ENCODE measurements at places on chromosomes 7 and 10. TPM values are rescaled to one million over a fixed set of nuclear protein-coding genes. Genes with fewer than 3 reads are reported as not detected.

DNA sequence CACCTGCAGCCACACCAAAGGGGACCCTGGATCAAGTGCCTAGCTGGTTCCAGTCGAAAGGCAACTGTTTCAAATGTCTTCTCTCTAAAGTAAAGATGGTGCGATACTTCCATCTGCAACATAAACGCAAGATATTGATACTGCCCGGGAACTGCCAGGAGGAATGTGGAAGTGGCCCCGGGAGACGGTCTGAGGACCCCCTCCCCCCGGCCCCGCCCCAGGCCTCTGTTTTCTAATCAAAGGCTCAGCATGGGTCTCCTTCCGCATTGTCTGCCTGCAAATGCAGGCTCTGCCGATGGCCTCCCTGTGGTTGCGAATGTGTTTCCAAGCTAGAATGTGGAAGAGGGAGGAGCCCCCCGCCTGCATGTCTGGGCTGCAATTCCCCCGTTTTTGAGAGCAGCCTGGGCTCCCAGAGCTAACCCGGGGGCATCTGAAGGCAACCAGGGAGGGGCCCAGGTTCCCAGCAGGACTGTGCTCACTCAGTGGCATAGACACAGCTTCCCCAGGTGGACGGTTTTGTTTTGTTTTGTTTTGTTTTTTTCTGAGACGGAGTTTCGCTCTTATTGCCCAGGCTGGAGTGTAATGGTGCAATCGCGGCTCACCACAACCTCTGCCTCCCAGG lies 223.9 kb upstream of the PPP2R2D start:
- H3K36me3 ChIP-seq, result no peaks in the 10 kb centered on the region
- H3K4me3 ChIP-seq, result no peak overlapping the region
- H3K4me1 ChIP-seq, result no peaks in the 10 kb centered on the region
- no peak for DNase-seq
- H3K27me3 ChIP-seq, result no peaks in the 10 kb centered on the region

- peaks cover 30% of the 10 kb centered on the region for H3K4me1 ChIP-seq
- no peaks in the 10 kb centered on the region for H3K27me3 ChIP-seq
- peak overlapping the region; percentile 99 for H3K27ac ChIP-seq
- DNase-seq, result peak; percentile 99
- peak overlapping the region; percentile 92 for H3K4me3 ChIP-seq
Observed at GRCh38 chr7:67302113-67303039, 305.7 kb downstream of the TYW1 start.

DNA sequence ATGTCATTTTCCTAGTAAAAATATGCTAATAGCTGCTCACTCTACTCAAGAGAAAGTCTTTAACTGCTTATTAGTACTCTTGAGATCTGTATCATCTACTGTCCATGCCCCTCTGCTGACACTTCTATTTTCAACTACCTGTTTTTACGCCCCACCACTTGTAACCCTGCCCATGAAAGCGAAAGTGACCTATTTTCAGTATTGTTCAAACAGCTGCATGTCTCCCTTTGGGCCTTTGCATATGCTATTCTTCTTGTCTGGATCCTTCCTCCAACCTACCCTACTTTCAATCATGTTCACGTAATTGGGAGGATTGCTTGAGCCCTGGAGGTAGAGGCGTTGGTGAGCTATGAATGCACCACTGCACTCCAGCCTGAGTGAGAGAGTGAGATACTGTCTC lies 1481.3 kb downstream of the GATA3 start:
- H3K36me3 ChIP-seq, result no peaks in the 10 kb centered on the region
- no peaks in the 10 kb centered on the region for H3K27me3 ChIP-seq
- no peaks in the 10 kb centered on the region for H3K4me1 ChIP-seq
- no peak for DNase-seq

- H3K4me3 ChIP-seq, result no peak overlapping the region
- H3K36me3 ChIP-seq, result no peaks in the 10 kb centered on the region
- peaks cover 4% of the 10 kb centered on the region for H3K4me1 ChIP-seq
- H3K27me3 ChIP-seq, result no peaks in the 10 kb centered on the region
Observed at GRCh38 chr7:155216475-155217272, 81.0 kb upstream of the INSIG1 start.

GRM3 gene
- not detected for total RNA-seq

- peaks cover 27% of the 10 kb centered on the region for H3K4me1 ChIP-seq
Observed at GRCh38 chr7:130366564-130366963, 13.7 kb upstream of the CPA1 start.

- H3K27ac ChIP-seq, result no peak overlapping the region
- DNase-seq, result no peak
- no peak overlapping the region for H3K4me3 ChIP-seq
- peaks cover 16% of the 10 kb centered on the region for H3K4me1 ChIP-seq
- H3K27me3 ChIP-seq, result no peaks in the 10 kb centered on the region
Observed at GRCh38 chr7:17488829-17489228, 190.4 kb downstream of the AHR start.

ANKRD30A gene
- not detected for total RNA-seq

DNA sequence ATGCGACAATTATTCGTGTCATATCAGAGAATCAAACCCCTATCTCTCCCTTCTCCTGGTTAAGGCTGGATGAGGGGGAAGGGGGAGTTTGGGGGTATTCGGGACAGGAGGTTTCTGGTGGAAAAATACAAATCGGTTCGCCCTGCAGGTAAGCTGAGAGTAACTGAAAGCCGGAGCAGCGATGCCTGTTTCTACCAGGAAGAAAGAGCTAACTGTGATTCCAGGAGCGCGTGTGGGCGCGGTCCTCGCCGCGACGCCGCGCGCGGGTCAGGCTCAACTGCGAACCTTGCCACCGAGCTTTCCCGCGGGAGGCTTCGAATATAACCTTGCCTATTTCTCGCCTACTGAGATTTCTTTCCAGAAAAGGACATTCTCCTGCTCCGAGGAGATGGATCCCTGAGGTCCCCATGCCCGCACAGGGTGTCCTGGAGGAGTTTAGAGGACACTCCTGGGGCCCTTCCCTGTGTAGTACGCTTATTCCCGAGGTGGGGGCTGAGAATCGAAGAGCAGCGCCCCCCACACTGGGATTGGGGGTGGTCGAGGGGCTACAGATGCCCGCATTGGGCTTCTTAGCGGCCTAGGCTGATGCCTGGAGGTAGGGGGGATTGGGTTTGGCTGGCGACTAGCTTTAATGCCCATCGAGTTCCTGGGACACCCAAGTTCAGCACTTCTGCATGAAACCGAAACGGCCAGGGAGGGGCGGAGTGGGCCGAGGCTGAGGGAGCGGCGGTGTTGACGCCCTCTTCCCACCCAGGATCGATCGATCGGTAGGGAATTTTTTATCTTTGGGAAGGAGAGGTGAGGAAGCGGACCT lies 13.0 kb upstream of the DLX6 start:
- H3K4me3 ChIP-seq, result no peak overlapping the region
- no peaks in the 10 kb centered on the region for H3K36me3 ChIP-seq
- peaks cover 91% of the 10 kb centered on the region for H3K27me3 ChIP-seq
- H3K4me1 ChIP-seq, result no peaks in the 10 kb centered on the region

DNA sequence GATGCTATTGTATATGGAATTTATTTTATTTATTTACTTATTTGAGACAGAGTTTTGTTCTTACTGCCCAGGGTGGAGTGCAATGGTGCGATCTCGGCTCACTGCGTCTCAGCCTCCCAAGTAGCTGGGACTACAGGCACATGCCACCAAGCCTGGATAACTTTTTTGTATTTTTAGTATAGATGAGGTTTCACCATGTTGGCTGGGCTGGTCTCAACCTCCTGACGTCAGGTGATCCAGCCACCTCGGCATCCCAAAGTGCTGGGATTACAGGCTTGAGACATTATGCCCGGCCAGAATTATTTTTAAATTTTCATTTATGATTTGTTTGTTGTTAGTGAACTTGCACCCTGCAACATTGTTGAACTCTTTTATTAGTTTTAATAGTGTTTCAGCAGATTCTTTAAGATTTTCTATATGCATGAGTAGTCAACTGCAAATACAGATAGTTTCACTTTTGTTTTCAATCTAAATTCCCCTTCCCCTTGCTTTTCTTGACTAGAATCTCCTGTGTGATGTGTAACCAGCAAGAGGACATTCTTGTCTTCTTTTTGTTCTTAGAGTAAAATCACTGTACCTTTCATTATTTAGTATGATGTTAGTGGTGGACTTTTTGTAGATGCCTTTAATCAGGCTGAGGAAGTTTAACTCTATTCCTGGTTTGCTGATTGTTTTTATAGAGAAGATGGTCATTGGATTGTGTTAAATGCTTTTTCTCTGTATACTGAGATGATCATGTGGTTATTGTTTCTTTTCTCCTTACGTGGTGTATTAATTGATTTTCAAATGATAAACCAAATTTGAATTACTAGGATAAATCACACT lies 27.8 kb downstream of the ZNF33A start:
- H3K27me3 ChIP-seq, result no peaks in the 10 kb centered on the region
- H3K4me1 ChIP-seq, result peaks cover 29% of the 10 kb centered on the region
- DNase-seq, result no peak
- H3K36me3 ChIP-seq, result peaks cover 78% of the 10 kb centered on the region
- H3K27ac ChIP-seq, result peak overlapping the region; percentile 92

CFAP43 gene
- total RNA-seq, result not detected

SFTPA1 gene
- total RNA-seq, result not detected

GRCh38 chr10:119209736-119210355 lies 2.5 kb downstream of the GRK5 start:
- H3K36me3 ChIP-seq, result peaks cover 17% of the 10 kb centered on the region
- no peaks in the 10 kb centered on the region for H3K27me3 ChIP-seq
- peak overlapping the region; percentile 87 for H3K27ac ChIP-seq
- H3K4me3 ChIP-seq, result peak overlapping the region; percentile 94
- peaks cover 67% of the 10 kb centered on the region for H3K4me1 ChIP-seq

EMX2 gene
- not detected for total RNA-seq
